Iris pigment epithelial cell (primary cell): ENCODE measurements at places on chromosomes 1 and 21.

DNA sequence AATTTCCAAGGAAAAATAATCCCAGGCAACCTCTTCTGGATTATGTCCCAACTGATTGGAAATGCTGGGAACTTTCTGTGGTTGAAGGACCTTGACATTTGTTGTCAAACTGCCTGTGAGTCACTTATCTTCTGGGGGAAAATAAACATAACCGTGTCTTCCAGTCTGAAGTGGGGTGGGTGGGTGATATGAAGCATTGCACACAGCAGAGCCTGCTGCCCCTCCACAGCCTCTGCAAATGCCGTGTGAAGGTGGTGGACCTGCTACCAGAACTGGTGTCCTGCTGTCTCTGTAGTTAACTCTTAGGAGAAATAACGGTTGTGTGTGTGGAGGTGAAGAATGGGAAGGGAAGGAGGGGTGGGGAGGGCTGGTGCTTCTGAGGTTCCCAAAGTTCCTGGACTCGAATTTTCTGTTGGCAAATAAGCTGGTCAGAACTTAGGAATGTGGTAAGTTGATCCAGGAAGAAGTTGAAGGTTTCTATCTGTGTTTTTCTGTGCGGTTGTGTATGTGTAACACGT lies 23.2 kb downstream of the GALNT2 start:
- peak; percentile 93 for DNase-seq

DNA sequence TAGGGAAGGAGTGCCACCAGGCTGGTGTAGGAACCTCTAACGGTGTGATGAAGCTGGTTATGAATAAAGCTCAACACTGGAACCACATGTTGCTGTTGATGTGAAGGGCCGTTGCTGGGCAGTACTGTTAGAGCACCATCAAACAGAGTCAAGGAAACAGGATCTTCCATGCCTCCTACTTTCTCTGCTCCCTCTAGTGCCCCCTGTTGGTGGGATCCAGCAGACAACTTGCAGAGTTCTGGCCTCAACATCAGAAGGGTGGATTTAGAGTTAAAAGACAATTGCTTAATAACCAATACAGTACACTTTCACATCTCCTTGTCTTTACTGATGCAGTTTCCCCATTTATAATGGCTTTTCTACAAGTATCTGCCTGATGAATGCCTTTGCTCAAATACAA lies 336.4 kb downstream of the NTNG1 start:
- no peak for DNase-seq

GRCh38 chr1:218991089-218991488 lies 182.6 kb upstream of the LYPLAL1 start:
- no peak for DNase-seq

DNA sequence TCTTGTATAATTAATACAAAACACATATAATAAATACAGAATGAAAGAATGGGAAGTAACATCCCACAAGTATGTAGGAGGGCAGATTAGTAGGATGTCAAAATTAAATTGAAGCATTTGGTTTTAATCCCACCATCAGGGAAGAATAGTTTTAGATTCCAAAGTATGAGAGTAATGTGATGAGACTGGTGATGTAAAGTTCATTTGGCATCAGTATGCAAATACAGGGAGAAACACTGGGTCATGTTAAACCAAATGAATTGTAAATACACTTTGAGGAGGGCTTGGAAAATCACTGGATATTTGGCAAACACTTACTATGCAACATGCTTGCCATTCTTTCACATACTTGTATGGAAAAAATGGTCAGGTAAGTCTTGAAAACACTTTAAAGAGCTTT lies 358.8 kb downstream of the DPYD start:
- no peak for DNase-seq

DNA sequence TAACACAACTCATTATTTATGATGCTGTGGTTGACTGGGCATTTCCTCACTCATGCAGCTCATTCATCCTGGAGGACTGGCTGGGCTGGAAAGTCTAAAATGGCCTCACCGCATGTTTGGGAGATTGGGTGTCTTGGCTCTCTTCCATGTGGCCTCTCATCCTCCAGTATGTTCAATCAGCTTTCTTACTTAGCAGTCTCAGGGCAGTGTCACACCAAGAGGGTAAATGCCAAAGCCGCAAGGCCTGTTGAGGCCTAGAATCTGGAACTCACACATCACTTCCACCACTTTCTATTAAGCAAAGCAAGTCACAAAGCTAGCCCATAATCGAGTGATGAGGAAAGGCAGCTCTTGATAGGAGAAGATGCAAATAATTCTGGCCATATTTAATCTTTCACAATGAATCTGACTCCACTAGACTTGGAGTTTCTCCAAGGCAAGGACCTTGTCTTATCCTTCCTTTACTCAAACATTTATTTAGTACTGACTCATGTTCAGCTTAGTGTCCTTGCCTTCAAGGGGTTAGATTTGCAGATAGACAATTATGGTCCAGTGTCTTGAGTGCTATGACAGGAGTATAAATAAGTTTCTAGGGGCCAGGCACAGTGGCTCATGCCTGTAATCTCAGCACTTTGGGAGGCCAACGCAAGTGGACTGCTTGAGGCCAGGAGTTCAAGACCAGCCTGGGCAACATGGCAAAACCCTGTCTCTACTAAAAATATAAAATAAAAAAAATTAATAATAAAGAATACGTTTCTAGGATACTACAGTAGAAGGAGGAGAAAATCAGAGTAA lies 45.1 kb downstream of the TMEM53 start:
- DNase-seq = peak; percentile 88

DNA sequence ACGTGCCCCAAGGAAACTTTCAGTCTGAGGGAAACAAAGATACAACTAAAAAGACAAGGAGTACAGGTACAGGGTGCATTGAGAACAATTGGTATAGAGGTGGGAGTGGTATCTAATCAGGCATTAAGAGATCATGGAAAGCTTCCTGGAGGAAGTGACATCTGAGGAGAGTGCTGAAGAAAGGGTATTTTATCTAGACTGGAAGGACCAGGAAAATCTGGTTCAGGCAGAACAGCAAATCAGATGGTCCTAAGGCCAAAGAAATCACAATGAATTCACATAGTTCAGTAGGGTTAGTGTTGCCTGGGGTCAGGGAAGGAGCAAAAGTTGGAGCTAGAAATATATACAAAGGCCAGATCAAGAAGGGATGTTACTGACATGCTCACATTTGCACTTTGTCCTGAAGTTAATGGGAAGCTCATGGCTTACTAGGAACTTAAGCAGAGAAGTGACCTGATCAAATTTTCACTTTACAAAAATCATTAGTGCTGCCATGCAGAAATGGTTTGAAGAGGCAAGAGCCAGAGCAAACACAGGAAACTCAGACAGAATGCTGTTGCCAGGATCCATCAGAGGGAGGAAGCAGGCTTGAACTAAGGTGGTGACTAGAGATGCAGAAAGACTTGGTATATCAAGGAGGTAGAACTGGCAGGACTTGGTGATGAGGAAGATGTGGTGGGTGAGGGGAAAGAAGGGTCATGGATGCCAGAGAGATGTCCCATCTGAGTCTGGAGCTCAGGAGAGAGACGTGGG lies 14.5 kb upstream of the CTTNBP2NL start:
- no peak for DNase-seq

DNA sequence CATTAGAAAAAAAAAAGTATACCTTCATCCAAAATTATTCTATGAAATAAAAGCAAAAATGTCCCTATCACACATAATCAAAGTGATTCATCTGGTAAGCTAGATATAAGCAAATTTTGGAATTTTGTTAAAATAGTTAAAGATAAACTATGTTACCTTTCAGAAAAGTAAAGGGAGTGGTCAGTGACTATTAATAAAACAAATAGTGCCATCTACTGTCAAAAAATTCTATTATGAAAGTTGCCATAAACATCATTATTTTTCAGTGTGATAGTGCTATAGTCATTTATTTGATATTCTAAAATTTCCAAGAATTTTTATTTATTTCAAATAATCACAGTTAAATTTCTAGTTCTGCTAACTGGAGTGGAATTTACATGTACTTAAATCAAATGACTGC lies 803.7 kb downstream of the KCNT2 start:
- DNase-seq = no peak

DNA sequence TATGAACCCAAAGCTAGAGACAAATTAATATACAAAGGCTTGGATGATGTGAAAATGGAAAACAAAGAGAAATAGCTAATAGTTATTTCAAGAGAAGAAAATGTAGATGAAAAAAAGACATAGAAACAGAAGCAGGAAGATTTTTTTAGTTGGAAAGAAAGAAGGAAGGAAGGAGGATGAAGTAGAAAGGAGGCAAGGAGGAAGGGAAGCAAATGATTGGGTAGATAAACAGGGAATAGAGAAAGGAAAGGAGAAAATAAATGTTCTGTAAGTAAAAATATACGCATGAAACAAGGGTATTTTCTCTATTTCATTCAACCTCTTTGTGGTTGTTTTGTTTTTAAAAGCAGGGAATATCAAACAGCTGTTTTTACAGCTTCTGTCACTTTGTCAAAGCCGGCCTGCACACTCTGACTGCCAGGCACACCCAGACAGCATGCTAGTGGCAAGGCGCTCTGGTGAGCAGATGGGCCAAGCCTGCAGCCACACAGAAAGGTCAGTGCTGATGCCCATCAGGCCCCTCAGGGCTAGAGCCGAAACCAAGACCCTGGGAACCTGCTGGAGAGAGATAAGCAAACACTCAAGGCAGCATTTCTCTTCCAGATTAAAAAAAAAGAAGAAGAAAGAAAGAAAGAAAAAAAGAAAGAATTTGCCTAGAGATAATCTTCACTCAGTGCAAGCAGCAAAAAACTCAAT lies 72.9 kb upstream of the CTTNBP2NL start:
- no peak for DNase-seq

- DNase-seq = peak; percentile 78
Measured at GRCh38 chr1:233114159-233114558, 163.7 kb downstream of the NTPCR start.

GRCh38 chr1:200453553-200453905 lies 43.7 kb upstream of the ZNF281 start:
- peak; percentile 42 for DNase-seq

- DNase-seq = no peak
Measured at GRCh38 chr21:34835526-34835925, 166.7 kb downstream of the CLIC6 start.

DNA sequence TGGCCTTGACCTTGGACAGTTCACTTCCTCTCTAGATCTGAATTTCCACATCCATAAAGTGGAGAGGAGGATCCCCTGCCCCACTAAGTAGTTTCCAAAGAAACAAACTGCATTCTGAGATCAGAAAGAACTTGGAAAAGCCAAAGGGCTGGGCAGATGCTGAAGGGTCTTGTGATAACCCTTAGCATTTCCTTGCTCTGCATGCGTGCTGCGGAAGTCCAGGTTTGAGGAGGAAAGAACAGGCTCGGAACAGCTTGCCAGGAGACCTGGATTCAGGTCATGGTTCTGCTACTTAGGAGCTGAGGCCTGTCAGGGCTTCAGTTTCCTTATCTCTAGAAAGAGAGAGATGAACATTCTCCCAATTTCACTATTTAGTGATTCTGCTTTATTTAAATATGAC lies 27.2 kb downstream of the IGFN1 start:
- no peak for DNase-seq

- no peak for DNase-seq
Measured at GRCh38 chr1:76179219-76179698, 104.7 kb downstream of the ST6GALNAC3 start.

DNA sequence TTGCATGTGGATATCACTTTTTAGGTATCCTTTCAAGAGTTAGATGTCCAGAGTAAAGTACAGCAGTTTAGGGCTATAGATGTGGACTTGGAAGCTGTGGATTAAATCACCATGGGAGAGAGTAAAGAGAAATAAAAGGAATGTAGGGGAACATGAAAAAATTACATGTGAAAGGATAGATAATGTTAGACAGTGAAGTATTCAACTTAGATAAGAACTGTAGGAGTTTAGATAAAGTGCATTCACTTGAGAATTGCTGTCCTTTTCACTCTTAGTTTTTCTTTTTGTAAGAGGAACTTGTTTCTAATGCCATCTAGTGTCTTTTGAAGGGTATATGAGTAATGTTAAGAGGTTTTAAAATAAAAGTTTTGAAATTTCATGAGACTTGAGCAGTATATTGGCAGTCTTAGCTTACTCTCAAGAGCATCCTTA lies 40.1 kb downstream of the MAST2 start:
- DNase-seq = peak; percentile 60

GRCh38 chr1:94714552-94714951 lies 105.6 kb upstream of the SLC44A3 start:
- no peak for DNase-seq

DNA sequence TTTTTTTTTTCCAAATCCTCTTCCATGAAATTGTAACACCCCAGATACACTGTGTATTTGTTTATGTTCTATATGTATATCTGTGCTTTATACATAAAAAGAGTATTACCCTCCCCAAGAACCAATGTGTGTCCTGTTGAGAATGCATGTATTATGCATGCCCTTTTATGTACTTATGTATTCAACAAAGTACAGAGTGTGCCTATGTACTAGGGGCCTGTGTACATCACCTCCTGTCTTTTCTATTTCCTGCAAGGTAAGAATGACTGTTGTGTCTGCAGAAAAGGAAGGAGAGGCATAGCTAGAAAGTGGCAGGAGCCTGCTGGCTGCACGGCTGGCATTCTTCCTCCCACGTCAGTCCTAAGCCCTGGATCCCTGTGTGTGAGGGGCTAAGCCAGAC lies 7.0 kb downstream of the TMEM61 start:
- no peak for DNase-seq

GRCh38 chr1:158115126-158115525 lies 65.6 kb upstream of the CD1D start:
- no peak for DNase-seq

DNA sequence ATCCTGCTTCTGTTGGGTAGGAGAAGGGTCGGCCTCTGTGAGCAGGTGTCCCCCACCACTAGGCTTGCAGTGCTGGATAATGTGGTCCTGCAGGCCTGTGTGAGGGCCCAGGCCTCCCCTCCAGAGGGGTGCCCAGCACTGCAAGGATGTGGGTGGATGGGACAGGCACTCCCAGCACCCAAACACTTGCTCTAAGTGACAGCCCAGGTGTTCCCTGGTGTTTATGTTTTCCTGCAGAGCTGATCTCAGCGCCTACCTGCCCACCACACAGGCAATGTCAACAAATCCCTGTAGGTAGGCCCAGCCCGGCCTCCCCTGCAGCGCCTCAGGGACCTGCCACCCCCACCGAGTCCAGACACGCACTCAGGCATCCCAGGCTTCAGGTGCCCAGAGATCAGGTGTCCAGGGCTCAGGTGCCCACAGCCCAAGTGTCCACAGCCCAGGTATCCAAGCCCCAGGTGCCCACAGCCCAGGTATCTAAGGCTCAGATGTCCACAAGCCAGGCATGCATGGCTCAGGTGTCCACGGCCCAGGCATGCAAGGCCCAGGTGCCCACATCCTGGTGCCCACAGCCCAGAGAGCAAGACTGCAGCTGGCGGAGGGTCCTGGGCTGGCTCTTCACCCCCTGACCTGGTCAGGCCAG lies 59.2 kb downstream of the WNT9A start:
- DNase-seq = no peak
